ENCODE measurements at places on chromosomes 1 and 21.

DNA sequence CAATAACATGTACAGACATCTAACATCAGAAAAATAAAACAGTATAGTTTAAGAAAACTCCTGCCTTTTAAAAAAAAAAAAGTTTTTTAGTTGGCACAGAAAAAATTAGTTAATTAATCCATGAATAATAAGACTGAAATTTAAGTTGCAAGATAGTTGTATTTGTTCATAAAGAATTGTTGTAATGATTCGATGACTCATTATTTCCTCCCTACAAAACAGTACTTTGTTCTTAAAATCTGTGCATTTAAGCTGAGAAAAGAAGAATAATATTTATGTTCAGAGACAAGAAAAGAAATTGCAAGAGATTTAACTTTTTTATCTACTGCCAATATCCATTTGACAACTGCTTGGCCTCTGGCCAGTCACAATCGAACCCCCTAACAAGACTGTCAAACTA lies 894.7 kb downstream of the ADGRL2 start:
- DNase-seq: no peak

DNA sequence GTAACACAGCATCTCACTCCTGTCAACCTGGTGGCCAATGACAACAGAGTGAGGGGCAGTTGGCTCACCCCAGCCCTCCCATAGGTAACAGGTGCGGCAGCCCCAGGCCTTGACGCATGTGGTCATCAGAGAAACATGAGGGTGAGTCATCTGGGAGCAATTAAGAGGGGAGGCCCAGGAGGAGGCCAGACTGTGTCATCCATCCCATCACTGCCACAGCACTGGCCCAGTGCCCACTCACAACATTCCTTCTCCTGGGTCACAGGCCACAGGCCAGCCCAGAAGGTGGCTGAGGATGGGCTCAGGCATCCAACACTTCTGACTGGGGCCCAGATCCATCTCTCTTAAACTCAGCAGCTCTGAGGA lies 17.1 kb downstream of the TEX35 start:
- peak; percentile 68 for DNase-seq

DNA sequence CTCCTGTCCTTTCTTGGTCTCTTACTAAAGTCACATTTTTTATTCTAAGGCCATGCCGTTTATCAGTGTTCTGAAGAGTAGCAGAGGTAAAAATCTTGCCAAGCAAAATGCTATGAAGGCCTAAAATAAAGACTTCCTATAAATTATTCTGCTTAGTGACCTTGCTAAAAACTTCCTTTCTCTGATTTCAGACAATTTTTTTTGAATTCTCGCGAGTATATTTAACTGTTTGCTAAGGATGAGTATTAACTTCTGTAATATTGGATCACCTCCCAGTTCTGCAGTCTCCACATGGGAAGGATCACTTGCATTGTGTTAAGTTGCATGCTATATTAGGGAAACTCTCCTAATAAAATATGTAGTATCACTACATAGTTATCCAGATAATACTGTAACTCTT lies 123.4 kb upstream of the SNX7 start:
- no peak for DNase-seq

DNA sequence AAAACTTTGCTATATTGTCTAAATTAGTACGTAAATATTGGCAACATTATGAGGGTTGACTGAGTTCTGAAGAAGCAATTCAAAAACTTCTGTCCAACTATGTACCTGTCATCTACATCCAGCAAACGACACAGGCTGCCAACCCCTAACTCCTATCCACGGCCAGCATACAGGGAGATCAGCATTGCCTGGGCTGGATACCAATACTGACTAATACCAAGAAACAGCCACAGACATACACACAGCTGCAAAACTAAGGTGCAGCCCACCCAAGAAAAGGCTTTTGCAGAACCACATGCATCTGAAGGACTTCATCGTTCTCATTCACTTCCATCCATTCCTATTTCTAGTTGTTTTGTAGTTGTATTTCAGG lies 2.0 kb downstream of the KIAA0319L start:
- DNase-seq: no peak

DNA sequence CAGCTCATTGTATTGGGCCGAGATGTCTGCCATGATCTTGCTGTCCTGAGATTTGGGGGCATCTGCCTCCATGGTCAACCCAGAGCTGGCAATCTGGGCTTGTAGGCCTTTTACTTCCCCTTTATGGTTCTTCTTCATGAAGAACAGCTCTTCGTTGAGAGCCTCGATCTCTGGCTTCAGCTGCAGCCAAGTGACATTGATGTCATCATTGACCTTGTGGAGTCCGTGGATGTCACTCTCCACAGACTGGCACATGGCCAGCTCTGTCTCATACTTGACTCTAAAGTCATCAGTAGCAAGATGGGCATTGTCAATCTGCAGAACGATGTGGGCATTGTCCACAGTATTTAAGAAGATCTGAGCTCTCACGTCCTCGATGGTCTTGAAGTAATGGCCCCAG lies 29.2 kb downstream of the RAP1A start:
- DNase-seq: no peak

DNA sequence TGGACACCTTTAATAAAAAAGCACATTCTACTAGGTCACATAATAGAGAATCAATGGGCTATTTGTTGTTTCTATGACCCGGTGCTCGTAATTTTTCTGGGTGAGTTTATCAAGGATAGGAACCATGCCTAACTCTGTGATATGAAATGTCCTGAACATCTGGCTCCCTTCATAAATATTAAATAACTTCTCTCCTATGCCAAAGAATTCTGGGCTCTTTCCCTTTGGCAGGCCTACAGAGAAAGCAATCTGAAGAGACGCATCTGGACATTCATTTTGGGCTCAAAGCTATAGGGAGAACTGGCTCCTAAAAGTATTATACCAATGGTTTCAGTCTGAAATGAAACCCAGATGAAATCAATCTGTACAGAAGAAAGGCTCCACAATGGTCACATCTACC lies 38.8 kb upstream of the ANGPTL7 start:
- no peak for DNase-seq

DNA sequence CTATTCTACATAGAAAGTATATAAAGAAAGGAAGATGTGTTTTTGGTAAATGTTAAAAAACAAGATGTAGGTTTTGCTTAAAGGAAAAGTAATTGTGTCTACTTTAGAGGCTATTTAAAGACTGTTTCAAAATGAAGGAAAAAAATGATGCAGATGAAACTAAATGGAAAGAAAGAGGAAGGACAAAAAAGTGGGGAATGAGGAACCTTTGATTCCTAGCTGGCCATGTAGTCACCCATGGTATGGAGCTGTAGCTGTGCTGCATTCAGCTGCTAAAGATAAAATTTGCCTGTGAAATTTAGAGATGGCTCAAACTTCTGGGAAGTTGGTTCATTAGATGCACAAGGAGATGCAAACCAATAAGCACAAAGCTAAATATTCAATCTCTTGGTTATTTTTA lies 86.8 kb upstream of the SERBP1 start:
- no peak for DNase-seq

DNA sequence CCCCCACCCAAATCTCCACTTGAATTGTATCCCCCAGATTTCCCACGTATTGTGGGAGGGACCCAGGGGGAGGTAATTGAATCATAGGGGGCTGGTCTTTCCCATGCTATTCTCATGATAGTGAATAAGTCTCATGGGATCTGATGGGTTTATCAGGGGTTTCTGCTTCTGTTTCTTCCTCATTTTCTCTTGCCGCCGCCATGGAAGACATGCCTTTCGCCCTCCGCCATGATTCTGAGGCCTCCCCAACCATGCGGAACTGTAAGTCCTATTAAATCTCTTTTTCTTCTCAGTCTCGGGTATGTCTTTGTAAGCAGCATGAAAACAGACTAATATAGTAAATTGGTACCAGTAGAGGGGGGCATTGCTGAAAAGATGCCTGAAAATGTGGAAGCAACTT lies 33.4 kb upstream of the ZNF496 start:
- no peak for DNase-seq

- DNase-seq: no peak
Measured at GRCh38 chr1:165857046-165857801, 29.8 kb downstream of the UCK2 start.

DNA sequence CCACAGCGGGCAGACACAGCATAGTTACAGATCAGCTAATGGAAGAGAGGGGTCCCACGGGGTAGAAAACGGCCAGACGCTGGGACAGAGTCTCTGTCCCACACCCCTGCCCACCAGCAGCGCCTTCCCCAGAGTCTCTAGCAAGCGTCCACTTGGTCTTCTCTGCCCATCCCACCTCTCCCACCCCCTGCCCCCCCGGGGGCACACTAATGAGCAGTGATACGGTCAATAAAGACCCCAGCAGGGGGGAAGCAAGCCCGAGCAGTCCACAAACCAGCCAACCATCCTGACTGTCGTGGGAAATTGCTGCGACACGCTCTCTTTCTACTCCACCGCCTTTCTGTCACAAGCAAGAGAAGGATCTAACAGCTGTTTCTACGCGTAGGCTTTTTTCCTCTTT lies 374.7 kb downstream of the NPHP4 start:
- no peak for DNase-seq

DNA sequence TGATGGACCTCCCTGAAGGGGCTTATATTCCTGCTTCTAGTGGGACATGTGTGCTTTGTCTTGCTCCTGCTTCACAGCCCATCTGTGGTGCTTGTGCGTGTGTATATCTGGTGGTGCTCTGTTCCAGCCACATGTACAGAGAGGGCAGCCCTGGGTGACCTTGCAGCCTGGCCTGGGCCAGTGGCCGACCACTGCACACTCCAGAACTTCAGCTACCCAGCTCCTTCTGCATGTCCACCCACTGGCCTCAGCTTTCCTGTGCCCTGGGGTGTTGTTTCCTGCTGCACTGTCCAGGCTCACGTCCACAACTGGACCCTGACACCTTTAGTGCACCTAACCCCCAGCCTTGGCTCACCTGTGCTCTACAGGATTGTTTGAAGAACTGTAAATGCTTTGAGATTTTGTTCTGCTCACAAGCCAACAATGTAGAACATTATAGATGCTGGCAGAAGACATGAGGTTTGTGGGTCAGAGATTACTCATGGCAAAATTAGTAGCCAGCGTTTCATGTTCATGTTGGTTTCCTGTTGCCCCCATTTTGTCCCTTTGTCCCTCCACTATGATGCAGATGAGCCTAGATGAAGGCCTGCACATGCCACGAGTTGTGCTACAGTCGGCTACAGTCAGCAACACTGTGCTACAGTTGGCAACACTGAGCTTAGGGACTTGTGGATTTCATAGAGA lies 5.3 kb upstream of the S100B start:
- DNase-seq: no peak

DNA sequence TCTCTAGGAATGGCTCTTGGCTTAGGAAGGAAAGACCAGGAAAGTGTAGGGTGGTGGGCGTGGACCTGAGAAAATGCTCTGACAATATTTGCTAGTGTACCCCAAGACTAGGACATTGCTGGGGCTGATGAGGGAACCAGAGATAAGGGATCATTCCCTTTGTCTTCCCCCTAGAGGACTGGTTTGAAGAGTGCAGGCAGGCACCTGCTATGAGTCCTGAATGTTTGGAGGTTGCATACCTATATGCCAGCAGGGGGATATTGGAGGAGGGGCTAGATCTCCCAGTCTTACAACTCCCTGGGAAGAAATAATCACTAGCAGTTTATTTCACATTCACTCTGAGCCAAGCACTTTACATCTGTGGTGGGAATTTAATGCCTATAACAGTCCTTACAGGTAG lies 6.0 kb upstream of the BCL10 start:
- DNase-seq: no peak

DNA sequence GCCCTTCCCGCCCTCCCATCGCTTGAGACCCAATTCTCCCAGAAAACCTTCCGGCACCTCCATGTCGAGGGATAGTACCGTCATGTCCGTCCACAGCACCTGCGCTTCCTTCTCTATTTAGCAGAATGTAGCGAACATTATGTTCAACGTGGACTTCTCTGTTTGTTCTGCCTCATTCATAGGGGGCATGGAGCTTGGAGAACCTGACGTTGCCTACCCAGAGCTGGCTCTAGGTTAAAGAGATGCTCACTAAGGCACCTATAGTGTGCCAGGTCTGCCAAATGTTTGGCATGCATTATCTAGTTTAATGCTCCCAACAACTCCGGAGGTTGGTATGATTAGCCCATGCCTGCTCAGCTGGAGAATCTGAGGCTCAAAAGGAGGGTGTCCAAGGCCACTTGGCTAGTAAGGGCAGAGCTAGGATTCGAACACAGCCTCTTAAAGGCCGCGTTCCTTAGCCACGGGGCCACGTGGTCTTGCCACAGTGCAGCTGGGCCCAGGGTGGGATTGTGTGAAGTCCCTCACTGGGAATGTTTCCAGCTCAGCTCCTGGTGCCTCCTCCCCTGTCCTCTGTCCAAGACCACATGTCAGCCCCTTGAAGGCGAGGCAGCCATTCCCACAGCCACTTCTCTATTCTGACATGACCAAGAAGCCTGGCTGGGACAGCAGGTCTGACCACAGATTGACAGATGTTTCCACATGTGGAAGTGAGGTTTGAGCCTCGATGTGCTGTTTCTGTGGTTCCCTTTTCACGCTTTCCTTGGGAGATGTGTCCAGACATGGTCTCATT lies 57.8 kb downstream of the RUNX3 start:
- DNase-seq: no peak

GRCh38 chr1:14666962-14667650 lies 68.6 kb downstream of the KAZN start:
- no peak for DNase-seq

DNA sequence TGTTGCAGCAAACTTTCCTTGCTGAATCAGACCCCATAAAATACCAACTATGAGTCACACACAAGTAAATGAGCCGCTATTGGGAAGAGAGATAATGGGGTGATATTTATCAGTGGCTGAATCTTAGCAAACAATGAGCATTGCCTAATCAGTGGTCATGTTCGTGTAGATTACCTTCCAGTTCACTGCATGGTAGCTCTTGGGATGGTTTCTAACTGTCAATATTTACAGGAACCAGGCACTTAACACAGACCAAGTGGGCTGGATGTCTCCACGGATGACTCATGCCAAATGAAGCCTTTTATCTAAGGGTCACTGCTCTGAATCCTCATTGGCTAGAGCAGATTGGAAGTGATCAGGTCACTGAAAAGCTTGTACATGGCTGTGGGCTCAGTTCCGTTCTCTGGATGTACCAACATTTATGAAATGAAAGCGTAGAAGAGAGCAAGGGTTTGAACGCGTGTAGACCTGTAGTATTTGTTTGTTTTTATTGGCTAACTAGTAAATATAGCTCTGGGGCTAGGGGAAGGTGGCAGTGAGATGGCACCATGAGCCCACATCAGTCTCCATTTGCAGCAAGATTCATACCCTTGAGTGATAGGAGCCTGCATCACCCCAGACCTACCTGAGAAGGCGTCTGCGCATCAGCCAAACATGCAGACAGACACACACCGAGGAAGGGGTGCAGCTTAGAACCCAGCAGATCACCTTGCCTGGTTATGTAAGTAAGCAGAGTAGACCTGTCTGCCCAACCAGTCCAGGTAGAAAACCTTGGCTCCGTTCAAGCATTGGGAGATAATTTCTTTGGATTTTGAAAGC lies 153.3 kb downstream of the TOMM20 start:
- DNase-seq: peak; percentile 85

Measured in HFF-Myc (cell line).